Liver (tissue), 10 donors: ENCODE measurements at places on chromosomes 12 and 14. TPM values are rescaled to one million over a fixed set of nuclear protein-coding genes. Genes with fewer than 3 reads are reported as not detected.

- no peak for DNase-seq
These were observed 106.6 kb upstream of the AMN1 start for GRCh38 chr12:31835276-31835882.

GRCh38 chr14:52683985-52684520, 11.3 kb downstream of the ERO1A start:
- no peak for DNase-seq

DNA sequence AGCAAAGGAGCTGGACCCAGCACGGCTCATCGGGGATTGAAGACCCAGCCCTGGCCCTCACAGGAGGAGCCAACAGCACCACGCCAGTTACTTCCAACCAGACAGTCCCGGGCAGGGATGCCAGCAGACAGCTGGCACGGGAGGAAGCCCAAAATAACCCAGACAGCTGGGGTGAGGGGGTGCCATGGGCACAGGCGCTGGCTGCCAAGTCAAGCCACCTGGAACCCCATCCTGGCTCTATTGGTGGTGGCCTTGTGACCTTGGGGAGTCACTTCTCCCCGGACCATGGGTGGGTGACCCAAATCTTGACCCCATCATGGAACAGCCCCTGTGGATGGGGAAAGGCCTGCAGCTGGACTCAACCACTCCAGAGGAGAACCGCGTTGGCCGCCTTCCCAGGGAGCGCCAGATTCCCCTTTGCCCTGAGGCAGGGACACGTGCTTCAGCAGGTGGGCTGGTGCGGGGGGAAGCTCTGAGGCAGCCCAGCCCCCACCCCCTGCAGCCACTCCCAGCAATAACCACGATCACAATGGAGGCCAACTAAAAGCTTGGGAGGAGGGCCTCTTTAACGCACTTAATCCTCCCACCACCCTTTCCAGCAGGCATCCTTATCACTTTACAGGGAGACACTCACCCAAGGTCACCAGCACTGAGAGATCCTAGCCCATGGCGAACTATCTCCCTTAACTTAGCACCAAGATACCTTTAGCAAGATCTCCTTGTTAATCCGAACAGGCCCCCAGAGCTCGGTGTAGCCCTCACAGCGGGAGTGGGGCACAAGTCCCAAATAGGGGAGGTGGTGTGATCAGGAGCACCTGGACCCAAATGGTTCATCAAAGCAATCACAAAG, 4.7 kb upstream of the RHOF start:
- DNase-seq, result peak; percentile 78

DNA sequence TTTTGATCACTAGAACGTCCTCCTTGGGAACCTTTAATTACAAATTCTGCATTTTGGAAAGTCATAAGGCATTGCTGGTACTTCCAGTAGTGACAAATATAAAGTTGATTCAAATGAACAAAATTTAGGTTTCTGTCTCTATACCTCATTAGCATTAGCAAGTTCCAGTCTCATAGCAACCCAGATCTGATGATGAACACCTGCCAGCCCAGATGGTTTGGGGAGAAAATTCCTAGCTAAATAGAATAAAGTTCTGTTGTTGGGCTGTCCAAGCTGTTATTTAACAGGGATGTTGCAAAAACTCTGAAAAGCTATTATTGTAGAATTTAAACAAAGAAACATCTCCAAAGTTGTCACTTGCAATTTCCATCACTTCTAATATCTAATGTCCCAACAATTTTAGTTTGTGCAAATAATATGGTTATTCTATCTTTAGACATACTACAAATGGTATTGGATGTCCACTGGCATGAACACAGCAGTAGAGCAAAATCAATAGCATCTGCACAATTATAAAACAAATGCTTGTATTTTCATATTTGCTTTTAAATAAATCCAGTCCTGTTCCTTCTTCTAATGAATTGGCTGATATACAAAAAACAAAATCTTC, 299.4 kb downstream of the SLC16A7 start:
- no peak for DNase-seq

- no peak for DNase-seq
These were observed 6.4 kb downstream of the ETV6 start for GRCh38 chr12:11655842-11656241.

The MORN3 gene
- polyA plus RNA-seq, result 0.13 TPM

The TMED10 gene
- polyA plus RNA-seq, result 206 TPM

The PRICKLE1 gene
- polyA plus RNA-seq, result 0.65 TPM

The SLC22A17 gene
- polyA plus RNA-seq, result 2.7 TPM
